Activated naive CD4-positive, alpha-beta T cell treated with anti-CD3 and anti-CD28 coated beads for 36 hours (primary cell): ENCODE measurements at places on chromosomes 3 and 15. TPM values are rescaled to one million over a fixed set of nuclear protein-coding genes. Genes with fewer than 3 reads are reported as not detected.

TIGIT gene
- total RNA-seq: 8.8 TPM

BUB1B gene
- total RNA-seq: 102 TPM

MESP2 gene
- not detected for total RNA-seq

CYP1A2 gene
- total RNA-seq: not detected
